ENCODE measurements at places on chromosomes 16 and 17.

- DNase-seq = no peak
These were observed 41.4 kb downstream of the GRB2 start for GRCh38 chr17:75364078-75364477.

DNA sequence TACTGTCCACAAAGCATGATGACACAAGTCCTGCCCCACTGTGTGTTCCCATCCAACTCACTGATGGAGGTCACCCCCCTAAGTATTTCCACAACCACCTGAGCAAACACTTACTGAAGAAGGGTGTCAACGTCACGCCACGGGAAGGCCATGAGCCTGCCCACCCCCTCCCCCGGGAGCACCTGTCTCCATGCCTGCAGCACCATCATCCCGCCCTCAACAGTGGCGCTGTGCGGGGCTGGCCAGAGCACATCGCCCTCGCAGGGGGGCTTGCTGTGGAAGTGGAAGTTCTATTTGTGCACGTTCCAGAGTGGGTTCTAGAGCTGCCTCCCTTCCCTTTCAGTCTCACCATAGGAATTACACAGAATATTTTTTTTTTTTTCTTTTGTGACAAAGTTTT, 4.3 kb upstream of the MBTPS1 start:
- no peak for DNase-seq

DNA sequence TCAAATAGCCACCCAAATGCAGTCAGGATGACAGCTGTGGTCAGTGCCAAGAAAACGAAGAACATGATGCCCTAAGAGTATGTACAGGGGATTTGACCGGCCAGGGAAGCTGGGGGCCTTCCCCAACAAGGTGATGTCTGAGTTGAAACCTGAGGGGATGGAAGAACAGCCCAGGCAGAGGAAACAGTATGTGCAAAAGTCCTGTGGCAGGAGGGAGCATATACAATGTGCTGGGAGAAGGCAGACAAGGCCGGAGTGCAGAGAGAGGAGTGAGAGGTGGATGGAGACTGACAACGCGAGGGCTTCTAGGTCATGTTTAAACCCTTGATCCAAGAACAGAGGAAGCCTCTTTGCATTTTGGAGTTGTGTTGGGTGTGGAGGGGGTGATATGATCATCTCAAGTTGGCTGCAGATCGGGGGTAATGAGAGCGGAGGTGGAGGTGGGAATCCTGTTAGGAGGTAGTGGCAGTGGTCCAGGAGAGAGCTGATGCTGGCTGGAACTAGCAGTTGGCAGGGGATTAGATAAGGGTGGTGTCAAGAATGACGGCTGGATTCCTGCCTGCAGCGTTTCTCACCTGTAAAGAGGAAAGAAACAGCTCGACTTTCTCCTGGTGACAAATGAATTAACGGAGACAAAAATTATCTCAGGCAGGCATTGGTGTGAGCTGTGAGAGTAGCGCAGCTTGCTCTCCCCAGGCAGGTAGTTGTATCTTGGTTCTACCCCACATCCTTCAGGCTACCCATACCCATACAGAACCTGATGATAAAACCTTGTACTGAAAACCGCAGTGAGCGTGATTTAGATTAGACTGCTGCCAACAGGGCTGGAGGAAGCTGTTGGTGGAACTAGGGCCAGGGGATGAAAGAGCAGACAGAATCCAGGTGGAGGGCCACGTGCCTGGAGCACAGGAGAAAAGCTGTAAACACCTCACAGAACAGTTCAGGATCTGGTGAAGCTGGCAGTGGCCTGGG, 37.2 kb upstream of the NGFR start:
- no peak for DNase-seq

DNA sequence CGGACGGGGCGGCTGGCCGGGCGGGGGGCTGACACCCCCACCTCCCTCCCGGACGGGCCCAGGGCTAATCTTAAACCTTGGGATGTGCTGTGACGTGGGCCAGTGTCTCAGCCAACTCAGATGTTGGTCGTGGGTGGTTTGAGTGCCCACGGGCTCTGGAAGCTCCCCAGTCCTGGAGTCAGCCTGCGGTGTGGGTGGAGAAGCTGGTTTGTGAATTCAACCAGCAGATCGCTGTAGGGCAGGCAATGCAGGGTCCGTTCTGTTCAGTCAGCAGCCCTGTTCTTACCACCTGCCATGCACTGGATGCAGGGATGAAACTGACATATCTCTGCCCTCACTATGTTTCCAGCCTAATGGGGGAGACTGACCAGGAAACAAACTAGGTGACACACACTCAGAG, 8.0 kb upstream of the ZNF500 start:
- DNase-seq = no peak

GRCh38 chr17:79974566-79975497, 60.8 kb downstream of the TBC1D16 start:
- no peak for DNase-seq

- no peak for DNase-seq
These were observed 744 bp upstream of the NF1 start for GRCh38 chr17:31093866-31094599.

- no peak for DNase-seq
These were observed 7.3 kb downstream of the GNA13 start for GRCh38 chr17:65049085-65049756.

- DNase-seq = no peak
These were observed 9.2 kb downstream of the STAT3 start for GRCh38 chr17:42378959-42379594.

- DNase-seq = no peak
These were observed 165.9 kb downstream of the SDK2 start for GRCh38 chr17:73478334-73478733.

DNA sequence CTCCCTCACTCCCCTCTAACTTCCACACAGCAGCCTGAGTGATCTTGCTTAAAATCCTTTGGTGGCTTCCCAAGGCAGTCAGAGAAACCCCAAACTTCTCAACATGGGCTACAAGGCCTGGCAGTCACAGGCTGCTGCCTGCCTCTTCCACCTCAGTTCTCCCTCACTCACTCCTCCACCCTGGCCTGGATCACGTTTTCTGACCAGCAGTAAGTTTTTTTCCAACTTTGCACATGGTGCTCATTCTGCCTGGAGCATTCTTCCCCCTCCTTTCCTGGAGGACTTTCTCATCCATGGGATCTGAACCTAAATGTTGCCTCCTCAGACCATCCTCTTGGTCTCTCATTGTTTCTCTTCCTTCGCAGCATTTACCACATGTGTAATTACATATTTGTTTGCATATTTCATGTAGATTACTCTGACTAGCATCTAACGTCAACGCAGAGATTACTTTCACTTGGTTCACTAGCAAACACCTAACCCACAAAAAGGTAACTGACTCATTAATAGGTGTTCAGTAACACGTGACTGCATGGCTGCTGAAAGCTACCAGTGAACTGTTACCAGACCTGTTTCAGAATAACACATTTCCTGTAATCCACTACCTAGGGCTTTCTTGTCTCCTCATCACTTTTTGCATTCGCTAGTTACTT, 17.1 kb downstream of the GNA13 start:
- DNase-seq = peak; percentile 82

- no peak for DNase-seq
These were observed 28.5 kb downstream of the ARHGAP17 start for GRCh38 chr16:24986512-24987303.

DNA sequence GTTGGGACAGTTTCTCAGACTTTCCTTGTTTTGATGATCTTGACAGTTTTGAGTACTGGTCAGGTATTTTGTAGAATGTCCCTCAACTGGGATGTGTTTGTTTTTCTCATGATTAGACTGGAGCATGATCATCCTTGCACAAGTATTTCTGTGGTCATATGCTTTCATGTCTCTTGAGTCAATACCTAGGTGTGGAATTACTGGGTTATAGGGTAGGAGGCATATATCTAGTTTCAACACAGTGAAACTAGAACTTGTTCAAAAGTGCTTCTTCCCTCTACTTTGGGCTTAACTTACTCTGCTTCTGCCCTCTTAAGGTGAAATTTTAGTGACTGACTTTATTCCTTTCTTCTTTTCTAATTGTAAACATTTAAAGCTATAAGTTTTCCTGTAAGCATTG, 30.1 kb downstream of the IKZF3 start:
- no peak for DNase-seq

- no peak for DNase-seq
These were observed 1493.1 kb downstream of the CDH11 start for GRCh38 chr16:63628812-63629211.

DNA sequence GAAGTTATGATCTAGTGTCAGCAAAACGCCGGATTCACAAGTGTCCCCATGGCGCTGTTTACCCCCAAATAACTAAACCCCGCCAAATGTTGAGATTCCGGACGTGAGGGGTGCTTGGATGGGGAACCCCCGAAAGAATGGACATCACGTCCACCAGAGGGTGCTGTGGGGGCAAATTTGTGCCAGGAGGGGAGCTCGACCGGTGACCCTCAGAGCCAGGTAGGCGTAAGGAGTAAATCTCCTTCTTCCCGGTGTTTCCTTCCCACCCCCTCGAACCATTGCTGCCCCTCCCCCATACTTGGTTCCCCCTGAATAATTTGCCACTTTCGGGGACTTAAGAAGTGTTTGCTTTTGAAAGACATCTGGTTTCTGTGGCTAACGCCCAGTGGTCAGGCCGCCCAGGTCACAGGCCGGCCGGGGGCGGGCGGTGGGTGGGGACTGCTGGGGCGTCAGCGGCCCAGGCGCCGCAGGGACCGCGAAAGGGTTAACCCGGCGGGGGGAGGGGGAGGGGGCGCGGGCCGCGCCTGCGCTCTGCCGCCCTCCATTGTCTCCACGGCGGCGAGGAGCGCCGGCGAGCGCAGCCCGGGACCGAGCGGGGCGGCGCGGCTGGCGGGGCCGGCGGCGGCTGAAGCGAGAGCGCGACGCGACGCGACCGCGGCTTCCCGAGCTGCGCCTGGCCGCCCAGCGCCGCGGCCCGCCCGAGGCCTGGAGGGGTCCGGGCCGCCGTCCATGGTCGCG, at the start of gene ZNRF1:
Gene ZNRF1 (plus strand): TSS at position 544 of the 738 bp plus-strand sequence. CDS start 648 bp downstream, outside the sequence.
- DNase-seq = peak; percentile 66

GRCh38 chr16:31367853-31368252, 12.9 kb downstream of the ITGAX start:
- DNase-seq = no peak

- peak; percentile 1 for DNase-seq
These were observed 40.1 kb upstream of the RPL38 start for GRCh38 chr17:74163271-74163821.

DNA sequence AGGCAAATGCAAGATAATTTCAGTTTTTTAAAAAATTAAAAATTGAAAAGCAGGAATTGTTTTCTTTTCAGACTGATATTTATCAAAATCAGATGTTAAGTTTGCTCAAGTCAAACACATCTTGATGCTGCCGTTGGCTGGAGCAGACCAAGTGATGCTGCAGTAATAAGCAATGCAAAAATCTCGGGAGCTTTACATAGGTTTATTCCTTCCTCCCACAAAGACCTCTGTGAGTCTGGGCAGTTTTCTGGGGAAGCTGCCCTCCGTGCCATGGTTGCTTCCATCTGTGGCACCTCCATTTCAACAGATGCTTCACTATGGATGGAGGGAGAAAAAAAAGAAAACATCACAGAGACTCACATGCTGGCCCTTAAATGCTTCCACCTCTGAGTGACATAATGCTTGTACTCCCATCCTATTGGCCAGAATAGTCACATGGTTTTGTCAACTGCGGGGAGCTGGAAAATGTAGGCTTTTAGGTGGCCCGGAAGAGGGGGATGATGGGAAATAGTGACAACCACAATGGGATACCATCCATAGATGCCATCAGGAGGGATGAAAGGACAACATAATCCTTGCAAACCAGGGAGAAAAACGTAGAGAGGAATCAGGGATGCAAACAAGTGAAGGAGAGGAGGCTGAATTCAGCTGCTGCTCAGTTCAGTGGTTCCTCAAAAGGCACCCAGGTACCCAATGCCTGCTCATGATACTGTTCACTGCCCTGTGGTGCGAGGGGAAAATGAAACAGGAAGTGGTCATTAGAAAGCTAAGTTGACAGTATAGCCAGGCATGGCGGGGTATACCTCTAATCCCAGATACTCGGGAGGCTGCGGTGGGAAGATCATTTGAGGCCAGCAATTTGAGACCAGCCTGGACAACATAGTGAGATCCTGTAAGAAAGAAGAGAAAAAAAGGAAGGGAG, 13.5 kb upstream of the ERCC4 start:
- DNase-seq = no peak

DNA sequence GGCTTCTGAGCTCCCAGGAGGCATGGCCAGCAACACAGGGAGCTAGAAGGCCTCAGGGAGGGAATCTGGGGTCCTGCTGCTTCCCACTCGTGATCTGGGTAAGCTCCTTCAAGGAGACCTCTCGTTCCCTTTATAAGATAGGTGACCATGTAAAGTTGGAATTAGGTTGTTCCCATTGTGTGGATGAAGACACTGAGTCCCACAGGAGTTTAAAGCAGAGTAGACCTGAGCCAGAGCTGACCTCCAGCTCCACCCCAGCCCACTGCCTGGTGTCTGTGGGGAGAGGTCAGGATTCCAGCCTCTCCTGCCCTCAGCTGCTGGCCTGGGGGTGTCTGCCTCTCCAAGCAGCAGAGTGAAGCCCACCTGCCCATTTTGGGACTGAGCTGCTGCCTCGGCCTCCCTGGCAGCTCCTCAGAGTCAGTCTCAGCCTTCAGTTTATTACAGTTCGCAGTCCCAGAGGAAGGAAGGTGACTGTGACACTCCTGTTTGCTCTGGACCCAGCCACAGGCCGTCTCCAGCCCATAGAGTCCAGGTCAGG, 33.1 kb upstream of the LGALS9 start:
- no peak for DNase-seq

- no peak for DNase-seq
These were observed 411.4 kb upstream of the SOX9 start for GRCh38 chr17:71709271-71709890.

DNA sequence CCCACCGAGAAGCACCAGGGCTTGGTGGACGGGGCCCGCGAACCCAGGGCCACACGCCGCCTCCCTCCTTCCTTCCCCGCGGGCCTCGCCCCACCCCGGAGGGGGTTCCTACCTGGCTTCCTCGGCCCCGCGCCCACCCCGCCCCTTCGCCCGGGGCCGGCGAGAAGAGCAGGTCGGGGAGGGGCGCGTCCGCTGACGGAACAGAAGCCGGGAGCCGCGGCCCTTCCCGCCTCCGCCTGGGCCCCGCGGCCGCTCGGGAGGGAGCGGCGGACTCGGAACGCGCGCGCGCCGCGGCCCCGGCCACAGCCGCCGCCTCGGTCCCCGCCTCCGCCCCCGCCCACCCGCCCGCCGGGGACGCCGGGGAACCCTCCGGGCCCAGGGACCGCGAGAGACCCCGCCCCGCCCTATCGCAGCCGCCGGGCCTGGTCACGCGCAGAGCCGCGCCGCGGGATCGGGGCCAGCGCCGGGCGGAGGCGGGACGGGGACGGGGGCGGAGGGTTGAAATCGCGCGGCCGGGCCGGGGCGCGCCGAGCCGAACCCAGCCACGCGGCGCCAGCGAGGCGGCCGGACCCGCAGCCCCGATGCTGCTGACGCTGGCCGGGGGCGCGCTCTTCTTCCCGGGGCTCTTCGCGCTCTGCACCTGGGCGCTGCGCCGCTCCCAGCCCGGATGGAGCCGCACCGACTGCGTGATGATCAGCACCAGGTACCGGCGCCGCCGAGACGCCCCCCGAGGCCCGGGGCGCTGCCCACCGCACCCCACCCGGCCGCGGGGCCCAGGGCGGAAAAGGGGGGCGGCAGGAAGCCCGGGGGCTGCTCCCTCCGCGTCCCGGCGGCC, at the start of gene TLCD3A:
Gene TLCD3A (plus strand): TSS at position 530 of the 835 bp plus-strand sequence. CDS start 52 bp downstream, at position 582.
- peak; percentile 46 for DNase-seq

Measured in CD8-positive, alpha-beta memory T cell (primary cell).